ENCODE measurements at places on chromosomes 12 and 14.

GRCh38 chr12:93990832-93991803, 157.3 kb upstream of the PLXNC1 start:
- H3K4me1 ChIP-seq, result no peaks in the 10 kb centered on the region
- H3K4me3 ChIP-seq, result peak overlapping the region; percentile 11
- no peaks in the 10 kb centered on the region for H3K27me3 ChIP-seq
- peak; percentile 45 for DNase-seq
- no peaks in the 10 kb centered on the region for H3K36me3 ChIP-seq
- no peak overlapping the region for H3K27ac ChIP-seq

DNA sequence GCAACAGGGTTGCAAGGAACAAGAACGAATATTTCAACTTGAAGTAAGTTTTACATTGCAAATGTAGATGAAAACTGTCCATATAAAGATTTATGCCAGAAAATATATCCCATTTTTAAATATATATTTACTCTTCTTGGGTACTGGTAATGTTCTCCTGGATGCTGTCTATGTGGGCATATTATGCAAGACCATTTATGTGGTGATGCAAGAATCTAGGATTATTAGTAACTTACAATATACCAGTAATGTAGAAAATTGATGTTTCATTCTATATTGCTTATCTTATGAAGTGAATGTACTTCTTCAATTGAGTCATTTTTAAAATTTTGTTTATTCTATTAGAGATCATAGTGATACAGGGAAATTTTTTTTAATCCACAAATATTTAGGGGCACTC, 25.1 kb downstream of the FGFR1OP2 start:
- H3K27me3 ChIP-seq, result no peaks in the 10 kb centered on the region
- H3K4me1 ChIP-seq, result no peaks in the 10 kb centered on the region
- H3K4me3 ChIP-seq, result no peak overlapping the region

DNA sequence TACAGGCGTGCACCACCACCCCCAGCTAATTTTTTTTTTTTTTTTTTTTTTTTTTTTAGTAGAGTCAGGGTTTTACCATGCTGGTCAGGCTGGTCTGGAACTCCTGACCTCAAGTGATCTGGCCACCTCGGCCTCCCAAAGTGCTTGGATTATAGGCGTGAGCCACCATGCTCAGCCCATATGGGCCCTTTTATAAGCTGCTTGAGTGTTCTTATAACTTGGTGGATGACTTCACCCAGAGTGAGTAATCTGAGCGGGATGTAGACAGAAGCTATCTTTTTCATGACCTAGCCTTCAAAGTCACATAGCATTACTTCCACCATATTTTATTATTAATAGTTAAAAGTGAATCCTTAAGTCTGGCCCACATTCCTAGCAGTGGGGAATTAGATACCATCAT, 16.4 kb downstream of the BBOF1 start:
- DNase-seq, result no peak
- H3K27ac ChIP-seq, result no peak overlapping the region
- no peaks in the 10 kb centered on the region for H3K27me3 ChIP-seq
- H3K36me3 ChIP-seq, result no peaks in the 10 kb centered on the region
- H3K4me1 ChIP-seq, result no peaks in the 10 kb centered on the region

DNA sequence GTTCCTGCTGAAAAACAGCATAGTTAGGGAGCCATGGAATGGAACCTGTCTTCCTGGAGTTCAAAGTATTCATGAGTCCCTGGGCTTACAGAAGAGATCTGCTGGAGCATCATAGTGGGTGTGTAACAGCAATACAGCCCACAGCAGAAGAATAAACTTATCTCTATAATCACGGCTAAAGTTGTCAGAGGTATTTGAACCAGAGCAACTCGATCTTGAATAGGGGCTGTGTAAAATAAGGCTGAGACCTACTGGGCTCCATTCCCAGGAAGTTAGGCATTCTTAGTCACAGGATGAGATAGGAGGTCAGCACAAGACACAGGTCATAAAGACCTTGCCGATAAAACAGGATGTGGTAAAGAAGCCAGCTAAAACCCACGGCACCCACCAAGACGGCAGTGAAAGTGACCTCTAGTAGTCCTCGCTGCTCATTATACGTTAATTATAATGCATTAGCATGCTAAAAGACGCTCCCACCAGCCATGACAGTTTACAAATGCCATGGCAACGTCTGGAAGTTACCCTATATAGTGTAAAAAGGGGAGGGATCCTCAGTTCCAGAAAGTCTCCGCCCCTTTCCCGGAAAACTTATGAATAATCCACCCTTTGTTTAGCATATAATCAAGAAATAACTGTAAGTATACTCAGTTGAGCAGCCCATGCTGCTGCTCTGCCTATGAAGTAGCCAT, 223.4 kb downstream of the PCNX1 start:
- H3K4me3 ChIP-seq, result no peak overlapping the region
- no peak overlapping the region for H3K27ac ChIP-seq
- DNase-seq, result no peak
- H3K4me1 ChIP-seq, result no peaks in the 10 kb centered on the region
- H3K36me3 ChIP-seq, result no peaks in the 10 kb centered on the region

DNA sequence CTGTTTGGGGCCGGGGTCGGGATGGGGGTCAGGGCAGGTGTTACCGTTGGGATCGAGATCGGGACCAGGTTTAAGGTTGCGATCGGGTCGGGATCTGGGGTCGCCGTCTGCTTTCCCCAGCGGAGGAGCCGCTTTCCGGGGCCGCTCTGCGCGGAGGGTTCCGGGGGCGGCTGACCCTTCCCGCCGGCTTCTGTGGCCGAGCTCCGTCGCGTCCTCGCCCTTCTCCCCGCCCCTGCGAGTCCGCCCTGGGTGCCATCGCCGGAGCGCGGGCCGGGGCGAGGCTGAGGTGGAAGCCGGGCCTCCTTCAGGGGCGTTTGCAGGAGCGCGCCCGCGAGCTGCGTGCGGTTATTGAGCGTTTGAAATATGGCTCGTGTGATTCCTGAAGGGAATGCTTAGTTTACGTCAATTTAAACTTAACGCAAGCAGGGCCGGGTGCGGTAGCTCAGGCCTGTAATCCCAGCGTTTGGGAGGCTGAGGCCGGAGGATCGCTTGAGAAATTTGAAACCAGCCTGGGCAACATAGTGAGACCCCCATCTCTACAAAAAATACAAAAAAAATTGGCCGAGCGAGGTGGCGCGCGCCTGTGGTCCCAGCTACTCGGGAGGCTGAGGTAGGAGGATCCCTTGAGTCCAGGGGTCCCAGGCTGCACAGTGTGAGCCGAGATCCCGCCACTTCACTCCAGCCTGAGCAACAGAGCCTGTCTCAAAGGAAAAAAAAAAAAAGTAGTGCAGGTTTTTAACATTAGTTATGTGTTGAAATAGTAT, 620 bp downstream of the PGAM5 start:
- peaks cover 15% of the 10 kb centered on the region for H3K36me3 ChIP-seq
- H3K4me1 ChIP-seq, result peaks cover 19% of the 10 kb centered on the region
- no peak for DNase-seq
- H3K4me3 ChIP-seq, result peak overlapping the region; percentile 68
- H3K27ac ChIP-seq, result peak overlapping the region; percentile 57

DNA sequence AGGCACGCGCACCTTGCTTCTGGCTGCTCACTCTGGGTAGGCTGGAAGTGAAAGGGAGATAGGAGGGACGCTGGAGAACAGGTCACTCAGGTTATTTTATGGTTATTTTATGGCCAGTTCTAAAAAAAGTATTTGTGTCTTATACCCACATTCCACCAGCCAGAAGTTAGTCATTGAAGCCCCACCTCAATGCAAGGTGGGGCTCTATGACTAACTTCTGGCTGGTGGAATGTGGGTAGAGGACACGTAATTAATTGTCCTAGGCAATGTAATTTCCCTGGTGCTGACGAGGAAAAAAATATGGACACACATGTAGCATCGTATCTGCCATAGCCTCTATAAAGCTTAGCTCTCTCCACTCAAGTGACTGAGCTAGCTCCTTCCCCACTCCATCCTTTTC, 104.9 kb downstream of the PDZRN4 start:
- H3K4me3 ChIP-seq, result no peak overlapping the region
- DNase-seq, result no peak
- no peaks in the 10 kb centered on the region for H3K4me1 ChIP-seq
- H3K27ac ChIP-seq, result no peak overlapping the region

- H3K27ac ChIP-seq, result no peak overlapping the region
- H3K4me1 ChIP-seq, result no peaks in the 10 kb centered on the region
- no peak overlapping the region for H3K4me3 ChIP-seq
- DNase-seq, result no peak
- H3K36me3 ChIP-seq, result no peaks in the 10 kb centered on the region
- H3K27me3 ChIP-seq, result no peaks in the 10 kb centered on the region
Observed at GRCh38 chr12:75323663-75324062, 6.5 kb downstream of the CAPS2 start.

DNA sequence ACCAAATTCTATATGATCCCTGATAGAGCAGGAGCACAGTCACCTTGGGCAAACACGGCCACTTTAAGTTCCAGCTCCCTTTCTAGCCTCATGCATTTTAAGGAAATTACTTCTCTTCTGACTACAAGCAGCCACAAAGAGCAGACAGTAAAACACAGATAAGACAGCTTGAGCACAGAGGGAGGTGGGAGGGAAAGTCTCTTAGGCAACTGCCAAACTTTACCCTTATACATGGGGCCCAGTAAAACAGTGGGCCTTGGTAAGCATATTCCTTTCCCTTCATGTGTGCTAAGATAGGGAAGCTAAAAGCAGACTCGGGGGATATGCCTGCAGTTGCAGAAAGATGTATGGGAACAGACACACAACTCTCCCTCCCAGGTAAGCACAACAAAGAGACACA, 235.9 kb downstream of the CPNE8 start:
- no peaks in the 10 kb centered on the region for H3K27me3 ChIP-seq
- no peak overlapping the region for H3K27ac ChIP-seq
- H3K4me1 ChIP-seq, result no peaks in the 10 kb centered on the region
- H3K4me3 ChIP-seq, result no peak overlapping the region
- H3K36me3 ChIP-seq, result no peaks in the 10 kb centered on the region

GRCh38 chr12:119393677-119394076, 59.1 kb downstream of the CCDC60 start:
- H3K4me1 ChIP-seq, result no peaks in the 10 kb centered on the region
- no peaks in the 10 kb centered on the region for H3K27me3 ChIP-seq
- H3K4me3 ChIP-seq, result no peak overlapping the region
- no peaks in the 10 kb centered on the region for H3K36me3 ChIP-seq
- no peak overlapping the region for H3K27ac ChIP-seq

DNA sequence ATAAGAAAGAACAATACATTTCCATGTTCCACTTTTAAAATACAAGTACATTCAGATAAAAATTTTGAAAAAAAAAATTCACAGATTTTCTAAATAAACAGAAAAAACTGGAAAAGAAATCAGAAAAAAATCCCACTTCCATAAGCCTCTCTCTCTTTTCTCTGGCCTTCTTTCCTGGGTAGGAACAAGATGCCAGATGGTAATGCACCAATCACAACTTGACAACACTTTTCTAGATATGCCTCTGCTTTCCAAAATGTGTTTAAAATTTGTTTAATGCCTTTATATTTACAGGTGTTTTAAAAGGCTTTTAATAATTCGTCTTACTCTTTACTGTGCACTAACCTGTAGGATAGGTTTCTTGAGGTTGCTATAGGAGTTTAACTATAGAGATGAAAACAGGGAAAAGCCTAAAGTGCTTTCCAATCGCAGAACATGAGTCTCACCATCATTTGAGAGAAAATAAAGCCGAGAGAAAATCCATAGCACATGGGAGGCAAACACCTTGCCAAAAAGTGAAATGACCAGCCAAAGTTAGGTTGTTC, 74.2 kb downstream of the TMTC1 start:
- no peaks in the 10 kb centered on the region for H3K4me1 ChIP-seq
- no peaks in the 10 kb centered on the region for H3K36me3 ChIP-seq
- H3K27ac ChIP-seq, result no peak overlapping the region
- no peak for DNase-seq
- no peaks in the 10 kb centered on the region for H3K27me3 ChIP-seq

DNA sequence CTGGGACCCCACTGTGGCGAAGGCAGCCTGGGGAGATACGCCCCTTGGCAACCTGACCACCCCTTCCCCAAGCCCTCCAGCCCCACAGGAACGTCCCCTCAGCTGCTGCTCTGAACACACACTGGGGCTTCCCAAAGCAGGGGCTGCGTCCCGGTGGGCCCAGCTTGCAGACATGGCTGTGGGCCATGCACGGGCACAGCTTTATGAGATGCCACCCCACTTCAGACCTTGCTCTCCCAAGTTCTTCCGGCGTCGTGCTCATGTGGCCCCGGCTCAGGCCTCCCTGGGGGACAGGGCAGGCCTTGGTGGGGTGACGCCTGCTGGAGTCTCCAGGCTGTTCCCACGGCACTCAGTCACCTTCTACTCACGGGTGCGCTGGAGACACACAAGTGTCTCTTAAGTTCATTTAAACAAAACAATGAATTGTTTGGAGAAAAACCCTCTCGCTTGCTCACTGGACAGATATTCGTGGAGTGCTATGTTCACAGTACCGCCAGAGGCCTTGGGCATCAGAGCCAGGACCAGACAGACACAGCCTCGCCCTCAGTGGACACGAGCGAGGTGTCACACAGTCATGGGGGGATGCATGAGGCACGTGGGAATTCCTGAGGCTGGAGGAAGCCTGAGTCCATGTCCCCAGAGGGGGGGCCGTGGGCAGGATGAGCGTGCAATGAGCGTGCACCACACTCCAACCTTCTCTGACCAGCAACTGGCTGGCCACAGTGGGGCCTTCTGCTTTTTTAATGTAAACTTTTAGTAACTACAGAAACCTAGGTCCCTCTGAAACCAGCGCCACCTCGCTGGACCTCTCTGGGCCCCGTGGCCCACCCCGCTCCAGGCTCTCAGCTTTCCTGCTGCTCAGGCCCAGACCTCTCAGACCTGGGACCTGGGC, 4.3 kb downstream of the GALNT9 start:
- peaks cover 22% of the 10 kb centered on the region for H3K27me3 ChIP-seq
- H3K4me1 ChIP-seq, result no peaks in the 10 kb centered on the region
- no peak overlapping the region for H3K27ac ChIP-seq
- no peaks in the 10 kb centered on the region for H3K36me3 ChIP-seq
- DNase-seq, result no peak

DNA sequence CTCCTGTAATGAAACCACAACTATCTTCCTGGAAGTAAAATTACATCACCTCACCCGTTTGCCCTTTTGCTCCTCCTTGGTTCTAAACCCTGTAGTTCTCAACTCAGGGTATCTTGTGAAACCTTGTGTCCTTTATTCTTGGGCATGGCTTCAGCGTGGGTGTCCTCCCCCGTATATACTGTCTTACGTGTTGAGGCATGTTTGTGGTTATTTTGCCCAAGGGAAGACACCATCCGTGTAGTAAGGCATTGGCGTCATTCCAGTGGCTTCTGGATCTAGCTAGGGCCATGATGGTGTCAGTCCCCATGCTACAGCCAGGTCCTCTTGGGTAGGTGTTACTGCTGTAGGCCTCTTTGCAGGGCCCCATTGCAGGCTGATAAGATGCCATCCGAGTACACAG, 115.4 kb downstream of the ZFP36L1 start:
- no peak overlapping the region for H3K27ac ChIP-seq
- H3K36me3 ChIP-seq, result no peaks in the 10 kb centered on the region
- no peak overlapping the region for H3K4me3 ChIP-seq
- DNase-seq, result no peak
- H3K27me3 ChIP-seq, result no peaks in the 10 kb centered on the region
